ENCODE measurements at places on chromosomes 5 and 9.

DNA sequence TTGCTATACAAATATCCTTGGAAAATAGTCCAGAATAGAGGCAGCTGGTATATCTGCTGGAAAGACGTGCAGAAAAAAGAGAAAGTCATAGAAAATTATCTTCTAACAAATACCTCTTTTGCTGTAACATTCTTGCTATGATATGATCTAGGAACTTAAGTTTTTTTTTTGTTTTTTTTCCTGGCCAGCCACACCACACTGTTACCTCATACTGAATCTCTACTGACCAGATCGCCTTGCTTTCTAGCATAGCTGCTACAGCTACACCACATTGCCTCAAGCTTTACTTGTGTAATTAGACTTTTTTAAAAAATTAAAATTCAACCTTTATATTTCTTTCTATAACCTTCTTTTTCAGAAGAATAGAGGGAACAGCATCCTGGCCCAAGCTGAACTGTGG is 142.2 kb upstream of the PRLR start:
- DNase-seq = no peak

DNA sequence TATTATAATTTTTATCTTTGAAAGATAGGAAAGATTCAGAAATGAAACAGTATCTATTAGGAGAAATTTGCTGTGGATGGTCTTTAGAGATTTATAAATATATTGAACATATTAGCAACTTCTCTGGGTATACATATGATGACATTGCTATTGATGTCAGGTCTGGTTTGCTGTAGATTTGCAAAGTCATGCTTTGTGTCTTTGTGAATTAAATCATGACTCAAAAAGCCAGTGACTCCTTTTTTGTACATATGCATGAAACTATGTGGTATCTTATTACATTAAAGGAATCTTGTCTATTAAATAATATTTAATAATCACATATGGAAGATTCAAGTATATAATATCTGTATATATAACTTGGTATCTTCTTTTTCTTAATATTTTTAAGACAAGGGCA is 141.9 kb downstream of the ST8SIA4 start:
- no peak for DNase-seq

- peak; percentile 77 for DNase-seq
Measured at GRCh38 chr5:111511831-111512374, 432 bp downstream of the STARD4 start.

GRCh38 chr5:169024421-169024820 is 276.5 kb downstream of the SLIT3 start:
- DNase-seq = no peak

- DNase-seq = no peak
Measured at GRCh38 chr5:123756318-123756665, 244.3 kb downstream of the CSNK1G3 start.

DNA sequence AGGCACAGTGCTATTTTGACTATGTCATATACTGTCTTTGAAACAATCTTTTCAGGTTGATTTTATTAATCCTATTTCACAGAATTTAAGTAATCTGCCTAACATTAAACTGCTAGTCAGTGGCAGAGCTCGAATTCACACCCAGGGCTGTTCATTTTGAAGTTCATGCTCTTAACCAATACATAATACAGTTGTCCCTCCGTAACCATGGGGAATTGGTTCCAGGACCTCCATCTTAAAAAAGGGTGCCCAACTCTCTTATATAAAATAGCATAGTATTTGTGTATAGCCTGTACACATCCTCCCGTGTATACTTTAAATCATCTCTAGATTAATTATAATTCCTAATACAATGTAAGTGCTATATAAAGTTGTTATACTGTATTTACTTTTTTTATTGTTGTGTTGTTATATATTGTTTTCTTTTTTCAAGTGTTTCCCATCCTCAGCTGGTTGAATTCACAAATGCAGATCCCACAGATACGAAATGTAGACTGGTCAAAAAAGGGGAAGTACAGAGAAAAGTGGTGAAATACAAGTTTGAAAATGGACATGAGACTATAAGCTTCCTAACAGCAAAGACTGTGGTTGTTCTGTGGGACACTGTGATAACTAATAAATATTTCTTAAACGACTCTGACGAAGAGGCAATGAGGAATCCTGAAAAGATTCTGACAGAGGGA is 18.3 kb downstream of the RFX3 start:
- no peak for DNase-seq

DNA sequence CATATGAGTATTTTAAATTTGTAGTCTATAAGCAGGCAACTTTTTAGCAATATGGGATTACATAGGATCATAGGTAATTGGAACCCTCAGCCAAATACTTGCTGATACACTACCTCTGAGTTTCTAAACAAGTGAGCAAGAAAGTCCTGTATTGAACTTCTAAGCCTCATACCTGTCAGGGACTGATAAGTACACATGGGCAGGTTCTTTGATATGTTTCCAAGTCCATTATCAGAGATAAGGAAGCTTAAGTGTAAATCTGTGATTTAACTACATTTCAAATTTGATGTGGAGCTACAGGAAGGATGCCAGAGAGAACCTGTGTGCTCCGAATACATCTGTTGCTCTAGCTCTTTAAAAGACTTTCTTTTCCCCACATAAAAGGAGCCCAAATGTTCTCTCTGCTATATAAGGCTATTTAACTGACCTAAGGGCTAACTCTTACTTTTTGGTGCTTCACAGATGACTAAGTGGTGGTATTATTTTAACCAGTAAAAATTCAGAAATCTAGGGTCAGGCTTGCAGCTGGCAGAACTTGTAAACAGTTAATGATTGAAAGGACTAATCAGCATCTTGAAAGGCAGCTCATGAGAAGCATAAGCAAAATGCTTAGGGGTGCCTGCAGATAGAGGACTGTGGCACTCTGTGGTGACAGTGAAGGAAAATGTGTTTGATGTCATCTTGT is 228.6 kb downstream of the NR3C1 start:
- no peak for DNase-seq

DNA sequence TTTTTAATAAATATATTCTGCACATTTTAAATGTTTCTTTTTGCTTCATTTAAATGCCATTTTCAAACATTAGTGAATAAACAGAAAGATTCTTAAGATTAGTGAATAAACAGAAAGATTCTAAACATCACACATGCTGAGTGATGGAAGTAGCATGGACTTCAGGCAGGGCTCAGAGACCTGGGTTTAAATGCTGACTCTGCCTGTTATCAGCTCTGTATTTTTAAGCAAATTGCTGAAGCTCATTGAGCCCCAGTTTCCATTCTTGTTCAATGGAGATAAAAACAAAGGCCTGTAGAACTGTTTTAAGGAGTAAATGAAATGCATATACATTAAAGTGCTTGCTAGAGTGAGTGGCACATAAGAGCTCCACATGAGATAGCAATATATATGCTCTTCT is 8.1 kb upstream of the LVRN start:
- DNase-seq = no peak

DNA sequence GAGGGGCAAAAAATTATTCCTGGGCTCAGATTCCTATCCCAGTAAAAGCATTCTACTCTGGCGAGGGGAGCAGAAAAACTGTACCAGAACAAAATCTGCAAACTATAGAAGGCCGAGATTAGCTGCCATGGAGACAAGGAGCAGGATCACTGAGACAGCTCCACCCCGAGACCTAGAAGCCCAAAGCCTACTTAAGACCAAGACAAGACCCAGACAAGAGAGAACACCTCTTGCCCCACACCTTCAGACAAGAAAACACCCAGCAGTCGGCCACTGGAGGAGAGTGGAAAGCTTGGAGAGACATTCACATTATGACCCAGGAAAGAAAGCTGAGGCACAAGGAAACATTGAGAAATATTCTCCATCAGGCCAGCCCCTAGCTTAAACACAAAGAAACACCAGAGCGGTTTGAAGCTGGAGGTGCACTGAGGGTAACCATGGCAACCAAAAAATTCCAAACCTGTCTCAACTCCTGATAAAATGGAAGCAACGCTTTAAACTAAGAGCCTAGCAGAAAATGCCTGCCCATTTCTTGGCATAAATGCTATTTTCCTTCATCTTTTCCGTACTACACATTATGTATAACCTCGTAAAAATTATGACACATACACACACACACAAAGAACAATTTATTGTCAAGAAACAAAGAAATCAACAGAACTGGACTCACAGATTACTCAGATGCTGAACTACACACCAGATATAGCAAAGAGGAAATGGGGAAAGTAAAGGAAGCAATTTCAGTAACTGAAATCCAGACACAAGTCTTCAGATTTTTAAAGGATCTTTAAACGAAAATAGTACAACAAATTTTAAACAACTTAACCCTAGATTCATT is 53.8 kb upstream of the FTMT start:
- DNase-seq = no peak

GRCh38 chr9:95627802-95628201 is 111.0 kb upstream of the PTCH1 start:
- no peak for DNase-seq

- DNase-seq = no peak
Measured at GRCh38 chr9:124084087-124084486, 72.5 kb downstream of the LHX2 start.

GRCh38 chr5:54785729-54786591 is 199.4 kb downstream of the ESM1 start:
- DNase-seq = no peak

DNA sequence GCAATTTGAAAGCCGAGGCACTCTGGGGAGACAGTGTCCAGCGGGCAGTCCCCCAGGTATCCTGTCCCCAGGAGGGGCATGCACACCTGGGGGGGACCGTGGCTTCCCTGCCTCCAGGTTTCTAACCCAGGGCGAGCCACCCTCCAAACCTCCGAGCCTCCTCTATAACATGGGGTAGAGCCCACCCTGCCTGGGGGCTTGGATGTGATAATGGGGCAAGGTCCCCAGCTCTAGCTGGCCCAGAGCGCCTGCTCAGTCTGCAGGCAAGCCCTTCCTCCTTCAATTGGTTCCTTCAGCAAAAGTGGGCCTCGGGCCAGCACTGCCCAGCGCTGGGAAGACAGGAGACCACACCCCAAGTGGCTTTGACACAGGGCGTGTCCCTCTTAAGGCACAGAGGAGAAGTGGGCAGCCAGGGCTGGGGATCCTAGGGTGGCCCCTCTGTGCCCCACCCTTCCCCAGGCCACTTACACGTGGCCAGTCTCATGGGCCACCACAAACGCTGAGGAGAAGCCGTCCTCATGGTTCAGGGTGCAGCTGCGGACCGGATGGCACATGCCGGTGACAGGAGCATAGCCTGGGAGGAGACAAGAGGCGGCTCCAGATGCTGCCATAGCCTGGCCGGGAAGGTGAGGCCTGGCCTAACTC is 94.3 kb downstream of the ZNF354C start:
- no peak for DNase-seq

DNA sequence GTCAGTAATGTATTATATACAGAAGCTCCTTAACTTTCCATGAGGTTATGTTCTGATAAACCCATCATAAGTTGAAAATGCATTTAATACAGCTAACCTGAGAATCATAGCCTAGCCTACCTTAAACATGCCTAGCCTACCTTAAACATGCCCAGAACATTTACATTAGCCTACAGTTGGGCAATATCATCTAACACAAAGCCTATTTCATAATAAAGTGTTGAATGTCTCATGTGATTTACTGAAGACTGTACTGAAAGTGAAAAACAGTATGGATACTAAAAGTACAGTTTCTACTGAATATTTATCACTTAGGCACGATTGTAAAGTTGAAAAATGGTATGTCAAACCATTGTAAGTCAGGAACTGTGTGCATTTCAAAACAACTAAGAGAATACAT is 1.6 kb downstream of the GM2A start:
- no peak for DNase-seq

- no peak for DNase-seq
Measured at GRCh38 chr9:120014796-120015195, 565.2 kb downstream of the CDK5RAP2 start.

GRCh38 chr5:59591162-59591561 is 302.4 kb downstream of the PDE4D start:
- DNase-seq = no peak

DNA sequence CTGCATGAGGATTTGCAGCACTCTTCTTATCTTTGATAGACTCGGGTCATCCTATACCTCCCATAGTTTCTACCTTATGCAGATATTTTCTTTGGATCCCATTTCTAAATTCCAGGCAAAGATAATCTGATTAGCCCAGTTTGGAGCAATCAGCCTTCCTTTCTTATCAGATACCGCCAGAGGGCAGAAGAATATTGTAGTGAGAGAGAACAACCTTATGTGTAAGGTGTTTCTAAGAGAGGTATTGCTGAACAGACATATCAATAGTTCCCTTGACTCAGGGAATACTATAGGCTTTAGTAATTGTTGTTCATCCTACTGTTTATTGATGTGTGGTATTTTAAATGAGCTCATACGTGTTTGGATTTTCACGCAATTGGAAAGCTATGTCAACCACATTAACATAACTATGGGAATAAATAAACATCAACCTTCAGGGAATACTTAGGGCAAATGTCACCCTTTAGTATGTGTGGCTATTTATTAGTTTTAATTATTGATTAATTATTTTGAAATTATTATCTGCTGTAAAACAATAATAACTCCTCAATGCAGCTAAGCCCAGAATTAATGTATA is 1435.2 kb upstream of the CDH9 start:
- DNase-seq = no peak

GRCh38 chr9:76905791-76906646 is at the start of gene PRUNE2:
Gene PRUNE2 (minus strand): TSS chr9:76906114. CDS start chr9:76905963, 151 bp downstream.
- DNase-seq = peak; percentile 87

DNA sequence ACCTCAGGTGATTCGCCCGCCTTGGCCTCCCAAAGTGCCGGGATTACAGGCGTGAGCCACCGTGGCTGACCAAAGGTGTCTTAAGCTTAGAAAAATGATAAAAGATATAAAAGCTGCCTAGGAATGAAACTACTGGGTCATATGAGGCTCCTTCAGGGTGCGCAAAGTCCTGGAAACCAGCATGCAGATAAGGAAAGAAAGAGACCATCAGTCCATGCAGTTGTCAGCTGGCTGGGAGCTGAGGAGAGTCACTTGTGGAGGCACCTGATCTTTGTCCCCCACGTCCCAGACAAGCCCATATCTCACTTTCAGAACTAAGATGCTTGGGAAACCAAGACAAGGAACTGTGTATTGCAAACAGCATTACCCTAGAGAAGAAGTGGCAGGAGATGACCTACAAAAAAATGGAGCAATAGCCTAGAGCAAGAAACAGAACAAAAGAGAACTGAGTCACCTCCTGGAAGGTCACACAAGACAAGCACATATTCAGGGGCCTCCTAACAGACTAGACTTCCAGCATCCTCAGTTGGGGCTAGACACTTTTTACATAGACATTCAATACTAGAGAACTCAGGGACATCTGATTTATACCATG is 2.8 kb upstream of the CCDC125 start:
- no peak for DNase-seq

GRCh38 chr5:173670130-173670651 is 53.7 kb upstream of the BOD1 start:
- DNase-seq = no peak

DNA sequence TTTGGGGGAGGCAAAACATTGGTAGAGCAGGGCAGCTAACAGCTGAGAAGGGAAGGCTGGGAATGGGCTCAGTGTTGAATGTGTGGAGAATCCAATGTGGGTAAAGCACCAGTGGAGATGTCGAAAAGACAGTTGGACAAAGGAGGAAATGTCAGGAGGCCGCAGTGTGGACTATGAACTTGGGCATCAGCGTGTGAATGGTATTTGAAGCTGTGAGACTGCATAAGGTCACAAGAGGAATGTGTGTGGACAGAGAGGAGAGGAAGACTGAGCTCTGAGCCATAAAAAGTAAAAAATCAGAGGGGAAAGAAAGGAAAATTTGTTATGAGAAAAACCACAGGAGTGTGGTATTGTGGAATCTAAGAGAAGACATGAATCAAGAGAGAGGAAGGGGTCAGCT is 99.4 kb upstream of the ADAMTS16 start:
- DNase-seq = no peak

Measured in NCI-H1092 treated with DMSO at 0.1 percent for 48 hours (cell line).